ENCODE measurements at places on chromosomes 4 and X.

GRCh38 chrX:132757066-132757623, 201.3 kb downstream of the HS6ST2 start:
- no peak for DNase-seq

- DNase-seq, result no peak
Measured at GRCh38 chr4:48153791-48154550, 19.9 kb upstream of the TXK start.

- DNase-seq, result peak; percentile 37
Measured at GRCh38 chr4:3388471-3389232, 53.1 kb upstream of the HGFAC start.

DNA sequence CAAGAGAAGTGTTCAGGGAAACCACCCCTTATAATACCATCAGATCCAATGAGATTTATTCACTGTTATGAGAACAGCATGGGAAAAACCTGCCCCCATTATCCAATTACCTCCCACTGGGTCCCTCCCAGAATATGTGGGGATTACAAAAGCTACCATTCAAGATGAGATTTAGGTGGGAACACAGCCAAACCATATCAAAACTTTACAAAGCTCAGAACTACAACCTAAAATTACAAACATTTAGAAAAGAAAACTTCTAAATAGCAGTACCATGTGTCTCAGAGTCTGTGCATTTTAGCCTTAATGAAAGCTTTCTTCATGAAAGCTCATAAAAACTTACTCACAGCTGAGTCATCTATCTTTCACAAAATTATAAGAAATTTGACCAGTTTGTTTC, 1442.8 kb upstream of the PCDH7 start:
- DNase-seq, result no peak

GRCh38 chr4:166091912-166092510, 219.0 kb downstream of the TLL1 start:
- DNase-seq, result peak; percentile 54

DNA sequence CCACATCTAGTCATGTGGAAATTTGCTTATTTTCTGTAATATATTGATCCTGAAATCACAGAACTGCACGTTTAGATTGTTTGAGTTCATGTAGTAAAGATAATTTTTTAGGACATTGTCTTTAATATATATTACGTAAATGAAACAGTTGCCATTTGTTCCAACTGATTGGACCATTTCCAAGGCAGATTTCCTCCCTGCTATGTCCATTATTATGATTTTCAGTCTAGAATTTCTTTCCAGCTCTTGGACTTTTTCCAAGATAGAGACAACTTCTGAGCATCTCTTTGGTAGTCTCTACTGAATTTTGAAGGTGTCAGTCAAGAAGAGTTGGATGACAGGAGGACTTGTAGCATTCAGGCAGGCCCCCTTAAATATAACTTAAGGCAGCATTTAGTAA, 94.6 kb downstream of the STIM2 start:
- no peak for DNase-seq

DNA sequence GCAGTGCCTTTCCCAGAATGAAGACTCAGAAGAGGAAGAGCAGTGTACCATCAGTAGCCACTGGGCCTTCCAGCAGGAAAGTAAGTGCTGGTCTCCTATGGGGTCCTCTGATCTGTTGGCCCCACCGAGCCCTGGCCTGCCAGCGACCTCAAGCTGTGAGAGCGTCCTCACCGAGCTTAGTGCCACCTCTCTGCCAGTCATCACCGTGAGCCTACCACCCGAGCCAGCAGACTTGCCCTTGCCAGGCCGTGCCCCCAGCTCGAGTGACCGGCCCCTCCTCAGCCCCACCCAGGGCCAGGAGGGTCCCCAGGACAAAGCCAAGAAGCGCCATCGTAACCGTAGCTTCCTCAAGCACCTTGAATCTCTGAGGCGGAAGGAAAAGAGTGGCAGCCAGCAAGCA, 69.7 kb downstream of the STARD8 start:
- no peak for DNase-seq

GRCh38 chr4:54403700-54404453, 174.8 kb downstream of the PDGFRA start:
- DNase-seq, result no peak

DNA sequence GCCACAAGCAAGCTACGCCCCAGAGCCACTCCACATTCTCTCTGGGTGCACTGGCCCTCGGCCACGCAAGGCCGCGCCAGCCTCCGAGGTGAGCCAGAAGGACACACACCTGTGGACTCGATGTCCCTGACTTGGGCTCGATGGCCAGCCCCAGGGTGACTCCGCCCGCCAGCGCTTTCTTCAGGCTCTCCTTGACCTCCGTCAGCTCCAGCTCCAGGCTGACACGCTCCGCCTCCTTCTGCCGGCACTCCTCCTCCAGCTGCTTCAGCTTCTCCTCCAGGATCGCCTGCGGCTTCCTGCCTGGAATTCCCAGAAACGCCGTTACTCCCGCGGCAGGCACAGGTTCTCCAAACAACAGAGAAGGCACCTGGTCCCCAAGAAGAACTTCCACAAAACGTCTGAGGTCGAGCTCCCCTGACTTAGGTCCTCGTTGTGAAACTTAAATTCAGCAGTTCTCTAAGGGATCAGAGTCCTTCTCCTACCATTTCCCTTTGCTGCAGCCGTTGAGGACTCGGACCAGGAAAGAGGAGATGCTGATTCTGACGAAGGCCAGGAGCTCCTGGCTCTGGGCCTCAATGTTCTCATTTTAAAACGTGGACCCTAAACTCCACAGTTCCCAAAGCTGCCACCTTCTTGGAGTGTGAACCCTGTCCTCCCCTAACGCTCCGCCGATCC, 166.8 kb downstream of the AFAP1 start:
- DNase-seq, result no peak

DNA sequence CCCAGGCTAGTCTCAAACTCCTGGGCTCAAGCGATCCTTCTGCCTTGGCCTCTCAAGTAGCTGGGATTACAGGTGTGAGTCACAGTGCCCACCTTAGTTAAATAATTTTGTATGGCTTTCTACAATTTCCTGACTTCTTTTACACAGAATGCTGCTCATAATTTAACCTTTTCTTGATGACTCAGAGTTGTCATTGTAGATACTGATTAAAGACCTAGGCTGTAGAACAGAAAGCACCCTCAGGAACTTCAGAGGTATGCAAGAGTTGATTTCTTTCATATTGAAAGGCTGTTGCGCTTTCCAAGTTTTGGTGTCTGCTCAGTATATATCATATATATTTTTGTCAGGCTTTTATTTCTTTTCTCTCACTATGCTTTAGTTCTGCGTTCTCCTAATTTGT, 21.1 kb upstream of the GPR34 start:
- no peak for DNase-seq

DNA sequence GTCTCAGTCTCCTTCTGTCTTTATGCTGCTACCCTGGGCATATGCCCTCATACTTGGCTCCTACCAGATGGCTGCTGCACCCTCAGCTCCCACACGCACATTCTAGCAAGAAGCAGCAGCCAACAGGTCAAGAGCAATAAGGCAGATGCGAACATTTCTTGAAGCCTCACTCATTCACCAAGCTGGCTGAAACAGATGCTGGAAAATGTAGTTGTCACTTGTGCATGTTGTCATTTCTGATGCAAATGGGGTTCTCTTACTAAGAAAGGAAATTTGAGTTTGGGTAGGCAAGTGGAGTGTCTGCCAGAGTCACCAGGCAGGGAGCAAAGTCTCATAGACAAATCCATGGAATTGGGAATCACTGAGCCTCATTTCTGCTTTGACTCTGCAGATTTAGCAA, 57.4 kb upstream of the SORBS2 start:
- DNase-seq, result no peak

- peak; percentile 59 for DNase-seq
Measured at GRCh38 chr4:153728660-153729059, 31.2 kb downstream of the RNF175 start.

DNA sequence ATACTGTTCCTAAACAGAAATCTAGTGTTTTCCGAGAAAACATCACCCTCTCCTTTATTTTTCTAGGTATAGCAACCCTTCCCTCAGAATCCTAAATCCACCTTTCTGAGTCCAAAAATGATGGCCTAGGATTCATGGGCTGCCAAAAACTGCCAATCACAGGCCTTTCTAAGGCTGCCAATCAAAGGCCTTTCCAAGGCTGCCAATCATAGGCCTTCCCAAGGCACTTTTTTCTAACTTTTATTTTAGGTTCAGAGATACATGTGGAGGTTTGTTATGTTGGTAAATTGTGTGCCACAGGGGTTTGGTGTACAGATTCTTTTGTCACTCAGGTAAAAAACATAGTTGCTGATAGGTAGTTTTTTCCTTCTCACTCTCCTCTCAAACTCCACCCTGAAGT, 673.7 kb downstream of the FAT4 start:
- no peak for DNase-seq

GRCh38 chrX:48781705-48782104, 4.7 kb upstream of the GATA1 start:
- DNase-seq, result no peak

DNA sequence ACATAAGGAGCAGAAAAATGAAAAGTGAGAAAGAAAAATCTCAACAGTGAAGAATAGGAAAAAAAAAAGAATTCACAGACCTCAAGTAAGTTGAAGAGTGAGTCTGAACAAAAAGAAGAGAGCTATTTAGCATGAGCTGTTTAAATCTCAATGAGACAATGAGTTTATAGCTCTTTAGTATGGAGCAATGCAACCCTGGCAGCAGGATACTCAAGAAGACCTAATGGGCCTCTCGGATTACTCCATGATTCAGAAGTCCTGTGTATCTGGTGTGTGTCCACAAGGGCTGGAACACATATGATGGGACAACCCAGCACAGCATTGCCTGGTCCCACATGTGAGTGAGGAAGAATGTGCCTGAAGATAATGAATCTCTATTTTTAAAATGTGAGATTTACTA, 563.1 kb upstream of the INTU start:
- DNase-seq, result no peak

GRCh38 chr4:590313-590841, 14.3 kb upstream of the TMEM271 start:
- no peak for DNase-seq

- DNase-seq, result no peak
Measured at GRCh38 chrX:14964500-14964899, 91.3 kb downstream of the MOSPD2 start.

- no peak for DNase-seq
Measured at GRCh38 chr4:143082701-143083100, 102.0 kb upstream of the USP38 start.

DNA sequence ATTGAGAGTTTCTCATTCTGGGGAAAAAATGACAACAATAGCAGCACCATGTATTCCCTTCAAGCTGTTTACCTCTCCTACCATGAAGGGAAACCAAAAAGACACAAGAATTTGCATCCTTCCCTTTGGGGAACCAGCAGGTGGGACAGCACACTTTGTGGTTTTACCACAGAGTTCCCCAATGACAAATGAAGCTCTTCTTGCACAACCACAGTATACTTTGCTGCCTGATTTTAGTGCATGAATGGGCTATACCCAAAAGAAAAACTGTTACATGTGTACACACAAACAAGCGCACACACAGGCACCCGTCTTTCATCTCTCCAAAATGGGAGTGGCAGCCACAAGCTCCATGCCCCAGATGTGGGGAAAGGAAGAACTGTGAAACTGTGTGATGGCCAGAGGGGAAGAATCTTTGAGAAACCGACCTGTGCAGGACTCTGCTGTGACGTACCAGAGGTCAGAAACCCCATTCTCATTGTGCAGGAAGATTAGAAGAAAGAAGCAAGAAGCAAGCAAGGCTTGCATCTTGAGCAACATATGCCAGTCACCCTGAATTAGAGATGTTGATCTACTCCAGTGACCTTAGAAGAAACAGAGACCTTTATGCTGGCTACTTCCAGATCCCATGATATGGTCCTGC, 2.7 kb upstream of the MAML3 start:
- DNase-seq, result peak; percentile 36

DNA sequence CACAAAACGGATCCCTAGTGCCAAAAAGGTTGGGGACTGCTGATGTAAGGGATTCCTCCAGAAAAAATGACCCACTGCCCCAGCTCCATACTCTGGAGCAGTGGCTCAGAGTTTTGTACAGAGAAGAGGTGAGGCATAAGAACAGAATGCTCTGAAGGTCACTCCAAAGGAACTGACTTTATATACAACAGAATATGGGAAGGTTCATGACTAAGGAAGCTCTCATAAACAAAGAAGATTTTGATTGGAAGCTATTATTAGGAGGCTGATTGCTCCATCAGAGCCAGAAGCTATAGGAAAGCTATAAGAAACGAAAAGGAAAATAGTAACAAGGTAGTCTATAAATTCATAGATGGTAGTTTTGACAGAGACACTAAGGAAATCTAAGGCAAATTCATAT, 203.1 kb downstream of the SLC7A11 start:
- DNase-seq, result no peak

- DNase-seq, result no peak
Measured at GRCh38 chrX:9670136-9670814, 95.4 kb downstream of the GPR143 start.

- DNase-seq, result no peak
Measured at GRCh38 chrX:108224218-108224617, 132.6 kb downstream of the ATG4A start.

GRCh38 chr4:189053621-189054020, 887.1 kb upstream of the FRG1 start:
- DNase-seq, result no peak

DNA sequence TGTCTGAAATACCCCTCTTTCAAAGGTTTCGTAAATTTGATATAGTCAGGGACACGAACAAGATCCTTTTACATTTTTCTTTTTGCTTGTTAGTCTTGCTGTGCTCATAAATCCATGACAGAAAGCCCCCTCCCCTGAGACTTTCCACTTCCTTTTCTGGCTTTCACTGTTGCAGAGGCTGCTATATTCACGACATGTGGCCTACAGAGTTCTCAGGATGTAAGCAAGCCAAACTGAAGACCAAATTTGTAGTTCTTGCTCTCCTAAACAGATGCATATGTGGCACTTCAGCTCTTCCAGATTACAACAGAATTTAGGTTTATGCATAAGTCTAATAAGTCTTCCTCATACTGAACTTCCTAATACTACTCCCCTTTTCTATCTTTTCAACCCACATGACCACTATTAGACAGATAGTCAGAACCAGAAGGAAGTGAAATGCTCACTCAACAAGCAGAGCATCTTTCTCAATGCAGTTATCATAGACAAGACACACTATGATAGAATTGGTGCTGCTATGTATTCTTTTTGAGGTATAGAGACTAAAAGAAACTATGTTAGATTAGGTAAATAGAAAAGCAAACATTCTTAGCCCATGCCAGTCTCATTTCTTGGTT, 15.0 kb downstream of the BTK start:
- DNase-seq, result no peak

GRCh38 chr4:181737744-181738143, 505.5 kb upstream of the TENM3 start:
- no peak for DNase-seq

DNA sequence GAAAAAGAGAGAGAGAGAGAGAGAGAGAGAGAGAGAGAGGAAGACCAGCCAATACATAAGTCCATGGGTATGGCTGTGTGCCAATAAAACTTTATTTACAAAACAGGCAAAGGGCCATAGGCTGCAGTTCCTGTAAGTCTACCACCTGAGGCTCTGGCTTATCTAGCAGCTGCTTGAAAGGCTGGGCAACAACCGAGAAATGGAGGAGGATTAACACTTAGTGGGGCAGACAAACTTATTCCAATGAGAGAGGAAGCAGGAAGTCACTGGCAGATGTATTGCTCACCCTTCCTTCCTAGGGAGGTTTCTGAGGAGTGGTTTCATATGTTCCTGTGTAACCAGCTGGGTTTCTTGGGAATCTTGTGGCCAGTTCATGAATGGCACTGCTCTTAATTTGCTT, 4.7 kb upstream of the GPR143 start:
- peak; percentile 54 for DNase-seq

GRCh38 chr4:17168571-17168970, 270.1 kb upstream of the LDB2 start:
- no peak for DNase-seq

GRCh38 chr4:56666279-56666678, 14.8 kb downstream of the HOPX start:
- no peak for DNase-seq

GRCh38 chrX:71541210-71542022, 8.5 kb downstream of the OGT start:
- DNase-seq, result peak; percentile 20

Measured in Kasumi-1 (cell line).